ENCODE measurements at places on chromosomes 6 and 20.
A peak's percentile ranks its signal among the peaks of the same experiment; 100 is the strongest.

GRCh38 chr20:35575958-35576357 is 34.1 kb downstream of the ERGIC3 start:
- no peak for DNase-seq

DNA sequence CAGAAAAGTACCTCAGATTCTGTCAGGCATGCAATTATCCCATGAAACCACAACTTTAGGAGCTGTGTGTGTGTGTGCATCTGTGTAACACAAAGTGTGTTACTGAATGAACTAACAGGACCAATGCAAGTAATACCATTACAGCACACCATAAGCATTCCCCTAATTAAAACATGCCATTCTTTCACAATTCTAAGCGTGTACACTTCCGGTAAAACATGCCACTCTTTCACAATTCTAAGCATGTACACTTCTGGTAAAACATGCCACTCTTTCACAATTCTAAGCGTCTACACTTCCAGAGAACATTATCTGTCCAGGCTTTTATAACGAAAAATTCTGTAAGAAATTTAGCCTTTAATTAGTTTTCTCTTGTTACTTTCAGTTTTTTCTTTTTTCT is 238.2 kb downstream of the GMDS start:
- DNase-seq, result no peak

DNA sequence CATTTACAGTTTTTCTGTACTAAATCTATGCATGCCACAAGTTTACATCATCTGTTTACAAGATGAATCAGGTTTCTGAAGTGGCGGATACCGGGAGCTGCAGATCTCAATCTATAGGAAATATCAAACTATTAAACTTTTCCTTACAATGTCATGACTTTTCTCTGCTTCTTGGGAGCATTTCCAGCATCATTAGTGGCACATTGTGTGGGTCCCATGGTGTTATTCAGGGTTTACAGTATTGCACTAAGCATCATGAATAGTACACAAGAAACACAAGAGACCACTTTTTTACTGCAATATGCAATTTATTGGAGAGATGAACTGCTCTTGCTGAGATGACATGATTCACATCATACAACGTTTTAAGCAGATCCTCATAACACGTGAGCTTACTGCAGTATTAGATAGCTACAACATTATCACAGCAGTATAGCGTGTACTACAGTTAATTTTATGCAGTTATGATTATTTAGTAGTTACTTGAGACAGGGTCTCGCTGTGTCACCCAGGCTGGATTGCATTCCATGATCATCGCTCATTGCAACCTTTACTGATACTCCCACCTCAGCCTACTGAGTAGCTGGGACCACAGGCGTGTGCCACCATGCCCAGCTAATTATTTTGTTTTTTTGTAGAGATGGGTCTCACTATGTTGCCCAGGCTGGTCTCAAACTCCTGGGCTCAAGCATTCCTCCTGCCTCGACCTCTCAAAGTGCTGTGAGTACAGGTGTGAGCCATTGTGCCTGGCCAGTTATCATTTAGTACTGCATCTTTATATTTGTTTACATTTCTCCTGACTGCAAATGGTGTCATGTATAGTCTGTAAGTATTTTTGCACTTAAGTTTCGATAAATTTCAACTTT is 18.4 kb downstream of the BLTP3A start:
- DNase-seq, result no peak

GRCh38 chr6:39665861-39666260 is 59.3 kb downstream of the KIF6 start:
- DNase-seq, result peak; percentile 10

- DNase-seq, result no peak
Measured at GRCh38 chr6:166630462-166630861, 3.4 kb upstream of the RPS6KA2 start.

- no peak for DNase-seq
Measured at GRCh38 chr6:144580039-144580438, 294.9 kb downstream of the UTRN start.

DNA sequence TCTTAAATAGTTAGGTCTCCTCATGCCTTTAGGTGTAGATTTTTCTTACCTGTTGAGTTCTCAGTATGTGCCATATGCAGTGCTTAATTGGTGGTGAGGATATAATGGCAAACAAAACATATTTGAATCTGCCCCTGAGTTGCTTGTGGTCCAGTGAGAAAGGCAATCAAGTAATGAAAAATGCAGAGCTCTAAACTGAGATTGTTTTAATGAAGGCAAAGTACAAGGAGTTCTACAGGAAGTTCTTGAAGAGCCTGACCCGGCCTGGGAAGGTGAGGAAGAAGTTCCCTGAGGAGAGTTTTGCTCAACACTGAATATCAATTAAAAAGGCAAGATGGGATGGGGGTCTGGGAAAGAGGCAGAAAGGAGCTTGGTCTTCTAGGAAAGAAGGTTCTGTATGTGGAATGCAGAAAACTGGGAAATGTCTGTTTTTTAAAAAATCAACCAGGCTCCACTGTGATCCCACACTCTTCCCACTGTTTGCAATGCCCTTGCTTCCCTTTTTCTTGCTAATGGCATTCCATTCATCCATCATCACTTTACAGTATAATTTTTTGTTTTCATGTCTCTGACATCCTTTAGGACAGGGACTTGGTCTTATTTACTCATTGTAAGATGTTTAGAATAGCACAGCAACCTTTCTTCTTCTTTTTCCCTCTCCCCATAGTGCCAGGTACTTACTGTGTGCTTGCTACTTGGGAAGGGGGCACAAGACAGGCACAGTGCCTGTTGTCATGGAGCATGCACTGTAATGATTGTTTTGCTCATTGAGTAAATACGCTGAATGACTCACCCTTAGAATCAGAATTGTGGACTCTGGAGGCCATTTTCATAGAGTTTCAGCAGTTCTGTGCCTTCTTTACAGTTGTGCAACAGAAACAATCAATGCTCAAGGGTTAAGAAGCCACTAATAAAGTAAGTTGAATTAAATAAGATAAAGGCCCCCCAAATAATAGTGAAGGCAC is 64.3 kb downstream of the ANKS1A start:
- peak; percentile 79 for DNase-seq

DNA sequence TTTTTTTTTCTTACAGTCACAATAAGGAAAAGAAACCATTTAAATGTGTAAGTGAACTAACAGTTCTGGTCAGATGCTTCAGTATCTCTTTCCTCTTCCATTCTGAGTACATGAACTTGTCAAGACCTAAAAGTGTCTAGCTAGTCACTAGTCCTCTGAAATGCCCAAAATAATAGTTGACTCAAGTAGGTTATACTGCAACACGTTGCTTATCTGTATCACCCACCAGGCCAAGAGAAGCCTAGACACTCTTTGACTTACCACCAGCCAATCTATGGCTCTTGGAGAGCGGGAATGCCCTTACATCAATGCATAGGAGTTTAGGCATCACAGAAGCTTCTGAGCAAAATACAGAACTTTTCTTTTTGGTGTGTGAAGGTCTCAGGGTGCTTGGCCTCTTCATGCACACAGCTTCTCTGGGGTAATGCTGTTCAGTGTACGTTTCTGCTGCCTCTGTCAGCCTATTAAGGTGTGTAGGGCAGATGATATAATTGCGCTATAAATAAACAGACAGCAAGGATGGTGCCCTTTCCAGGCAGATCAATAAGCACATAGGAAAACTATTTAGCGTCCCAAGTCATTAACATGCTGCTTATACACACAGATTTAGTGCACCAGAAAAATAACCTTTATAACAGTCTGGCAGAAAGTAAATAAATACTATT is 7.8 kb upstream of the GFOD1 start:
- DNase-seq, result no peak

GRCh38 chr6:4941782-4942672 is 61.8 kb downstream of the RPP40 start:
- DNase-seq, result peak; percentile 91

DNA sequence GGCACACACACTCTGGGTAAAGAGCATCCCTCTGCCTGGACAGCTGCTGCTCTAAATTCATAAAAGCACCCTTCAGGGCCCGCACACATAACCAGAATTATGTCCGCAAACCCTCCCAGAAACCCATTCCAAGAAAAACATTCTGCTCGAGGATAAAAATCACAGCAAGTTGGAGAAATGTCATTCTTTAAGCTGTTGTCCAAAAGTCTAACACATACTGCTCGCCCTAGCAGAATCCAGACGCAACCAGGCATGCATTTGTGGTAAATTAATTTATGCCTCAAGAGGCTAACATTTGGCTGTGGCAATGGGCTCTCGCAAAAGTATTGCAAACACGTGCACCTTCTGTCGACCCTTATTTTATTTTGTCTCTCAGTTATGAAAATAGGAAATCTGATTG is 116.1 kb upstream of the INSM1 start:
- no peak for DNase-seq

GRCh38 chr6:36539814-36540568 is 7.3 kb downstream of the STK38 start:
- DNase-seq, result no peak

DNA sequence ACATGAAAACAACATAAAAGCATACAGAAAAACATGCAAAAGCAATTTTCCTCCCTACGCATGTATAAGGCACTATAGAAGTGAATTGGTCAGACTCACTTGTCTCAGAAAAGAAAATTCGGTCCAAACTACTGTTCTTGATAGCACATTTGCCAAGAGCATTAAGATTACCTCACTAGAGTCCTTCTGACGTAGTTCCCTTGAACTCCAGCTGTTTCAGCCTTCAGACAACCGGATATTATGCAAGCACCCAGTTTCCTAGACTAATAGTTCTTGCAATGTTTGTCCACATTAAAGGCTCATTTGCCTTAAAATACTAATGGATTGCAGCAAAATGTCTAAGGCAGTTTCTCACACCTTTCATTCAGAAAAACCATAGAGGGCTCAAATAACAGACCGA is 2.5 kb upstream of the CASS4 start:
- no peak for DNase-seq

All from astrocyte of the spinal cord (primary cell).